DMS 273 treated with DMSO at 0.1 percent for 48 hours (cell line): ENCODE measurements at places on chromosomes 16 and 17.

DNA sequence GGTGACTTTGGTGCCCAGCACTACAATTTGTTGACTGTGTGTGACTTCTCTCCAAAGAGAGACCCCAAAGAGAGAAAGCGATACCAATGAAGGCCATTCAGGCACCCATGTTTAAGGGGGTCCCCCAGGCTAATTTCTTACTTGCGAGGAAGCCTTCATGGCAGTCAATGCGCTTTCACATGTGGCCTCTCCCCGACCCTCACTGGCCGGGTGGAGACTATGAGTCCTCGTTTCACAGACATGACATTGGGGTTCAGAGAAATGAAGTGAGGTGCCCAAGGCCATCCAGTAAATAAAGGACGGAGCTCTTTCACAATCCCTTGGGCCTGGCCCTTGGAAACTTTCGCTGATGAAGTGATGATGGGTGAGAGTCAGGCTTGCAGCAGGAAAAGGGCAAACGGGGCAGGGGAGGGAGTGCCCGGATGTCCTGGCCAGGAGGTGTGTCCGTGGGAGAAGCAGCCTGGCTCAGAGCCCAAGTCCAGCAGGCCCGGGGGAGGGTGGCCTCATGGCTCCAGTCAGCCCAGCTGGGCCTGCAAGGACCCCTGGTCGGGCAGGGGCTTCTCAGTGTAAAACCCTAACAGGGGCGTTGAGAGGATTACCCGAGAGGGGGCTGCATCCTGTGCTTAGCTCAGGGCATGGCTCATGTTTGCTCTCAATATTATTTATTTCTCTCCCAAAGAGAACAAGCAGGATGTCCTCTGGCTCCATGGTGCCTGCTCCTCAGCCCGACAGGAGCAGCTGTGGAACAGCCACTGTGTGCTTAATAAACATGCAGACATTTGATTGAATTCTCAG, 14.7 kb downstream of the TBX2 start:
- no peak for DNase-seq

DNA sequence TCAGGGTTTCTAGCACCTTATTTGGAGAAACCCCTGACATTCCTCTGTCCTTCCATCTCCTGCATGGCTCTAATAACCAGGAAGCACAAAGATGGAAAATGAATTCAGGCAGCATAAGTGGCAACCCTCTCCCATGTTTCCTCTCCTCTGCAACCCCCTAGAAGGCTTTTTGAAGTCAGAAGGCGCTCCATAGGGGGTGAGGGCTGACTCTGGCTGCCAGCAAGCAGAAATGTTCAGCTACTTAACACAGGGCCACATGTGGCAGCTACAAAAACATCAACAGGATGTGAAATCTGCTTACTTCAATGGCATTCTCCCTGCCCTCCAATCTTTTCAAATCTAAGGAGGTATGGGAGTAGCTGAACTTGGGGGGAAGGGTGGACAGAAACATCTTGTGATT, 55.2 kb upstream of the IRX5 start:
- no peak for DNase-seq

DNA sequence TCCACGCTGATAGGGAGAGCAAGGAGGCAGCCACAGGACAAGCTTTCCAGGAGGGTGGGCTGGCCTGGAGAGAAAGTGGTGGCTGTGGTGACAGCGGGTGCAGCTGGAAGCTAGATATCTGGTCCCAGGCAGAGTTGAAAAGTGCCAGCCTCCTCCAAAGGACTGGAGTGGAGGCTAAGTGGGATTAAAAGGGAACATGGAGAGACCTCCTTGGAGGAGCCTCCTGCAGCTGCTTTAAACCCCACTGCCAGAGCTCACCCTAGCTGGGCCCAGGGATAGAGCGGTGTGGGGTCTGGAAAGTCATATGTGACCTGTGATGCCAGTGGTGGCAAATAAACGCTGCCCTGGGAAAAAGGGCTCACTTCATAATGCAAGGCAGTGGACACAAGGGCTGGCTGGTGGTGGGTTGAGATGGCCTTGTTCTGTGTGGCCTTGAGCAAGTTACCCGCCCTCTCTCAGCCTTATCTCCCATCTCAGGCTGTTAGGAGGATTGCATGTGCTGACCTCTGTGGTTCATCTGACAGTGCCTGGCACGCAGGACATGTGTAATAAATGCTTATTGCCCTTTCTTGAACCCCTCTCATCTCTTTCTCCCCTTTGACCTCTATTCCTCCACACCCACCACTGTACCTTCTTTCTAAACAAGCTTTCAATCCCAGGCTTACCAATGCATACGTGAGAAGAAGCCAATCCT, 61.0 kb upstream of the LGALS9 start:
- DNase-seq, result no peak

DNA sequence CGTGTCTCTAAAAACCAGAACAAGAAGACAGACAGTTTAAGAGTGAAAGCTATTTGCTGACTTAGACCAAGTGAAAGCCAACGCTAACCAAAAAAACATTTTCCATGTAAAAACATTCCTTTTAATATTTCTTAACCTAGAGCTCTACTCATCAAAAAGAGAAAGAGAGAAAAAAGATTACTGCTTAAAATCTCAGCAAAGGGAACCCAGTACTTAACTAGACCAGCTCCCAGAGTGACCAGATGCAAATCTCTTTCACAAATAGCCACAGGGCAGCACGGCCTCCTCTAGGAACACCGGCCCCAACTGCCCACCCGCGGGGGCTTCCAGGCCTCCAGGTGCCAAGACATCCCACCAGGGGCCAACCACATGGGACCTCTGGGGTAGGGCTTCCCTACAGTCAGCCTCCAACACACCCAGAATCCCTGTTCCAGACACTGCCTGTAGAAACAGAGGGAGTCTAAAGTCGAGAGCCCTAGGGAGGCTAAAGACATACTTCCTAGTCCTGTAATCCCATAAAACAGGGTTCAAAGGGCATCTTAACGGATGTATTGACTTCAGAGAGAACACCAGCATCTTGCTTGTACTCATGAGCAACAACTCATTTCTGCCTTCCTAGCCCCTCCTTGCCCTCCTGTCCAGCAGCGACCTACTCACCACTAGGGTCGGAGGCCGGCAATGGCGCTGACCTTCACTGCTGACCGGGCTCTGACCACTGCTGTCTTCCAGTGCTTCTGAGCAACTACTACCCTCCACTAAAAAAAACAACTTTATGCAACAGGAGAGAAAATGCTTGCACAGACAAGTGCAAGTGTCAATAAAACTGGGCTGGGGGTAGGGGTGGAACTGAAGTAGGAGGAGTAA, 21.3 kb downstream of the ZCCHC14 start:
- no peak for DNase-seq

DNA sequence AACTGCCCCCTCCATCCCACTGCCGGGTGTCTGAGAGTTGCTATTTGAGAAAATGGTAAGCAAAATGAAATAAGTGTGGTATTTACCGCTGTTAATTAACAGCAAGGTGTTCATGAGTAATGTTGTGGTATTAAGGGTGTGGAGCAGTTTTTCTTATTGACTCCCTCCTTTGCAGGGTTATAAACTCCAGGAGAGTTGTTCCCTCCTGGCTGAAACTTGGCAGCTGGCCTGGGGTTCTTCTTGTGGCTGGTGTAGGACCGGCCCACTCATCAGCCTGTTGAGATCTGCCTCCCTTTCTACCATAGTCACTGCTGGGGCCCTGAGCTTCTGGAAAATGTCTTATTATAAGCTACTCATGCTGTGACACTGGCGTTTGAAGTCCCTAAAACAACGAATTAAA, 128.6 kb downstream of the SOX9 start:
- DNase-seq, result no peak
